ENCODE measurements at places on chromosomes 1 and 21.

- DNase-seq, result no peak
These were observed 234.4 kb upstream of the KCNK2 start for GRCh38 chr1:214848101-214848500.

DNA sequence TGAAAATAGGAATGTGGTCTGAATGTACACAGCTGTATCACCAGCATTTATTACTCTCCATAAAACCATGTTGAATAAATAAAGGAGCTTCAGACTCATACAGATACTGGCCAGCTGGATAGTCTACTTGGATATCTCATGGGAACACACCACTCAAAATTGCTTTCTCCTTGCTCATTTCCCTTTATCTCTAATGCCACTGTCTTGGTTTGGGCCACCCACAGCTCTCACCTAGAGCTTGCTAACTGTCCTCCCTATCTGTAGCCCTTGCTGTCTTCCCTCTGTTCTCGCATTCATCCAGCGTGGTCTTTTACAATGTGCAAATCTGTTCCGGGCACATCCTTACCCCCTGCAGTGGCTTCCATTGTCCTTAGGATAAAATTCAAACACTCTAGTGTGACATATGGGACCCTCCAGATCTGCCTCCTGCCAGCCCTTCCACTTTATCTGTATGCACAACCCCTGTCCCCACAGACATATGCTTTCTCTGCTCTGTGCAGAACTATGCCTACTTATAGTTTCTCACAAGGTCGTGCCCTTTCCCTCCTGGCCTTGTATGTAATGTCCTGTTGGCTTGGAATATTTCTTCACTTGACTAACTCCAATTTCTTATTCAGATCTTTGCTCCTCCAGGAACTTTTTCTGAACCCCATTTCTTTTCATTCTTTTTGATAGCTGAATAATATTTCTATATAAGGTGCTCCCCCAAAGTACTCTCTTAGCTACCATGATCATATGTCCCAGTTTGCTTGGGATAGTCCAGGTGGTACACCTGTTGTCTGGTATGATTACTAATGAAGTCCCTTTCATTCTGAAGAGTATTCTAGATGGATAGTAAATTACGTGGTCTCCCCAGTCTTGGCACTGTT is 2.9 kb downstream of the FLVCR1 start:
- DNase-seq, result no peak

- DNase-seq, result no peak
These were observed 50.2 kb upstream of the USP25 start for GRCh38 chr21:15679630-15680029.

DNA sequence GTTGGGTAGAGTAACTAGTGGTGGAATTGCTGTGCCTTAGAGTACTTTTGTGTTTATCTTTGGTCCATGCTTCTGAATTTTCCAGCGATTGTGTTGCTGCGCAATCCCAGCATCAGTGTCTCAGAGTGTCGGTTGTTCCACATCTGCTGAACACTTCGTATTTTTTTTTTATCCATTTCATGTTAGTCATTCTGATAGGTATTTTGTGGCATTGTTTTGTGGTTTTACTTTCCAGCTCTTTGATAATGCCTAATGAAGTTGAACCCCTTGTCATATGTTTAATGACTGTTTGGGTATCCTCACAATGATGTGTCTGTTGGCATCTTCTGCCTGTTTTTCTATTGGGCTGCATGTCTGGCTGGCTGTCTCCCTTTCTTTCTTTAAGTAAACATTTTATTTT is 13.6 kb downstream of the TUFT1 start:
- no peak for DNase-seq

GRCh38 chr1:235941876-235942624 is 75.3 kb upstream of the LYST start:
- DNase-seq, result no peak

DNA sequence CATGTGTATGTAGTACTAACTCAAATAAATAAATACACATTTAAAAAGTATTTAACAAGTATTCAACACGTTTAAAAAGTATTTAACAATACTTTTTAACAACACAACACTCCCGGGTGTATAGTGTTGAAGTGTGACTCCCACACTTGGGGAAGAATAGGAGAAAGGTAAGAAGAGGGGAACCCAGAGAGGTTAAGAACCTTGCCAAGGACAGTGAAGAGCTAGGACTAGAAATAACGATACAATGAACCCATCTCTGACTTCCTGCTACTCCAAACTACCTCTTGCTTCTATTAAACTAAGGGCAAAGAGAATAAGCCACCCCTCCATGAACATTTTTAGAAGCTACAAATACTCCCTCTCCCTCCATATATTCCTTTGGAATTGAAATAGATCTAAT is 1.7 kb upstream of the GFI1 start:
- DNase-seq, result no peak

DNA sequence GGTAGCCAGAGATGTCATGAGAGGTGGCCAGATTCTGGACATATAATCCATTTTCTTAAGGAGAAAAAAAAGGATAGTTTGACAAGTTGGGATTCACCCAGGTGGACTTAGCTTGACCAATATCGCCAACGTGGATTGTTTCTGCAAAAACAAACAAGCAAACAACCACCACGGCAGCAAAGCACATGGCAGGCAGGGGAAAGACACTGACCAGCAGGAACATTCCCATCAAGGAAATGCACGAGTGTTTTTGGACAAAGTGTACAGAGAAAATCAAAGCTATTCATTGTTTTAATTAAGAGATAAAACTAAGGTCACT is 9.1 kb upstream of the PLA2G2C start:
- no peak for DNase-seq

GRCh38 chr1:54545916-54546635 is 2.0 kb upstream of the ACOT11 start:
- peak; percentile 54 for DNase-seq

DNA sequence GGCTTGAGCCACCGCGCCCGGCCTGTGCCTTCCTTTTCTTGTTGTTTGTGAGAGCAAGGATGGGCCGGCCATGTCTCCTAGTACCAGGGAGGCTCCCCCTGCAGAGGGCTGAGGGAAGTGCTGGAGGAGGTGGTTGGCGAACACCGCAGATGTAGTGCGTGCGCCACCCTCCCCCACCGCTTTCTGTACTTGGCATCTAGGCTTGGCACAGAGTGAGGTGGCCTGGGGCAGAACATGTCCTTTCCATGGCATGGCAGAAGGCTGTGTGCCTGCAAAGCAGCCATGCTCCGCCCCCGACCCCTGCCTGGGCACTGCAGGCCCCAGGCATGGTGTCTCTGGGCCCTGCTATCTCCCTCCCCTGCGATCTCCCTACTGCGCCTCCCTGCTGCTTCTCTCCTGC is 30.7 kb downstream of the ALPL start:
- no peak for DNase-seq

GRCh38 chr1:220922951-220923350 is 43.7 kb downstream of the HLX start:
- no peak for DNase-seq
